Astrocyte of the spinal cord (primary cell): ENCODE measurements at places on chromosomes 6 and 20.

GRCh38 chr20:21453690-21454089 lies 56.4 kb upstream of the NKX2-4 start:
- no peak for DNase-seq

GRCh38 chr6:132357120-132357519 lies 44.2 kb downstream of the MOXD1 start:
- peak; percentile 25 for DNase-seq

DNA sequence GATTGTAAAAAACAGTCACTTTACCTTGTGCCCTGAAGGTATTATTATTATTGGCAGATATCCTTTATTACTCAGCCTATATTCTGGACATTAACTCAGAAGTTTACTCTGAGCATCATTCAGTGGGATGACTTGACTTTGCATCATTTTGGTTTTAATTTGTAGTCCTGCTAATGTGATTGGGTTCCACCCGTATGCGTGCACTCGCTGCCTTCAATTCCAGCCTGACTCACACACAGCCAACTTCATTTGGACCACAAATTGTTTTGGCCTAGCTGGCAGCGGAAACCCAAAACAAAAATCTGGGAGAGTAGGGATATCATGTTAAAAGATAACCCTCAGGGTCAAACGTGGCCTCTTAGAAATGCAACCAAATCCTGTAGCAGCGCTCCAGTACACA lies 704.4 kb upstream of the SLC35B3 start:
- DNase-seq = peak; percentile 58

DNA sequence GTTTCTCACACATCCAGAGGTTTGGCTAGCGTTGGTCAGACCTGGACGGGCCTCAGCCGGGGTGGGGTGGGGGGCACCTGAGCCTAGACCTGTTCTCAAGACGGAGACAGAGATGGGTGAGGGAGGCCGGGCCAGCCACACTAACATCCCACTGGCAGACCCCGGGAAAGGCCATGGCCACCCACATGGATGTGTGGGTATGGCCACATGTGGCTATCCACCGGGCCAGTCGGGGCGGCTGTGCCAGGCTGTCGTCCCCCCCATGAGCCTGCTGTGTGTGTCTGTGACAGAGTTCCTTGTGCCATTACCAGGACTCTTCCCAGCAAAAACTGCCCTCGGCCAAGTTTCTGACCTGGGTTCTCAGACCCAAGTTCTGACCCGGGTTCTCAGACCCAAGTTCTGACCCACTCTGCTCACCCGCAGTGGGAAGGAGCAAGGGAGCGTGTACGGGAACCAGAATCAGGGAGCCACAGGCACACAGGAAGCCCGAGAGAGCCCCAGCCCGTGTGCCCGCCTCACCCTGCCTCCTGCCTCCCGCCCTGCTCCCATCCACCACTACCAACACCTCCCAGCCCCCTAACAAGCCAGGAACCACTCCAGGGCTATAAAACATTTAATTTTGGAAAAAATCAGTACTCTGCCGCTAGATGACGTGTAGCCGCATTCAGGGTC lies 255.5 kb downstream of the TAF4 start:
- DNase-seq = no peak

DNA sequence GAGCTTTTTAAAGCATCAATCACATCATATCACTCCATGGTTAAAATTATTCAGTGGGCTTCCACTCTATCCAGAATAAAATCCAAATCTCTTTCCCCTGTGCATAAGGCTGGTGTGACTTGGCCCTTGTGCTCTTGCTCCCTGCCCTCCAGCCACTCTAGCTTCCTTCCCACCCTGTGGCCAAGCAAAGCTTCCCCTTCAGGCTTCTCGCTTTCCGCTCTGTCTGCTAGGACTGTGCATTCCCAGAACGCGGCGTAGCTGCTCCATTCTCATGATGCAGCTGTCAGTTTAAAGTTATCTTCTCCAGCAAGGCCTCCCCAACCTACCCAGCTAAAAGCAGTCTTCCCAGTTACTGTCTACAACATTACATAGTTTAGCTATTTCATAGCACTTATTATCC lies 19.4 kb upstream of the KCNK16 start:
- no peak for DNase-seq
